NCI-H2171 (cell line): ENCODE measurements at places on chromosomes 7 and 10.

DNA sequence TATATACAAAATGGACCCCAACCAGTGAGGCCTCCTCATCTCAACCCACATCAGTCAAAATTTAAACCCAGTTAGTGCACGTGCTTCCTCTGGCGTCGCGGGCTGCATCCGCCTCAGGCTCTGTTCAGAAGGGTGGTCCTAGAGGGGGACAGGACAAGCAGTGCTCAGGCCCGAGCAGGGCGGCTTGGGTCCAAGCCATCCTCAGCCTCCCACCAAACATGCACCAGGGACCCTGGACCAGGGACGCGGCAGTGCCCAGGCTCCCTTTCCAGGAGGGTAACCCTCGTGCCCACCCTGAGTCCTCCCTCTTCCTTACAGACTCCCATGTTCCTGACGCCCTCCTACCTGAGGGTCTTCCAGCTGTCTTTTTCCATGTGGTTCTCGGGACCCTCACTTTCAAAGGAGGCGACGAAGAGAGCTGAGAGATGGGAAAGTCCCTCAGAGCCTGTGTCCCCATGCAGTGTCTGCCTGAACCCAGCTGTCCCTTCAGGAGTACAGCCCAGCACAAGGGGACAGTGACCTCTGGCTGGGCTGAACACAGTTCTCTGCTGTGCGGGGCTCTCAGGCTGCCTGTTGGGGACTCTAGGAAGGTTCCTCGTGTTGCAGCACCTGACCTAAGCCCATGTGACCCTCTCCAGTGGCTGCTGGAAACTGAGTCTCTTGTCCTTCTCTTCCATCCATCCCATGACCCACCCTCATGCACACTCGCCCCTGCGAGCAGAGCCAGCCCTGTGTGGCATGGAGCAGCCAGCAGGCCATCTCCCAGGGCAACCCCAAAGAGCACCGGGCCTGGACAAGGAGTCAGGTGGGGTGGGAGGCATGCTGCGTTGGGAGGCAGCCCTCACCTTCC is 58.1 kb downstream of the CSGALNACT2 start:
- no peak for DNase-seq

GRCh38 chr10:124636271-124636995 is 107.7 kb downstream of the FAM53B start:
- no peak for DNase-seq

GRCh38 chr10:29830531-29831512 is 196.1 kb upstream of the SVIL start:
- DNase-seq, result no peak

DNA sequence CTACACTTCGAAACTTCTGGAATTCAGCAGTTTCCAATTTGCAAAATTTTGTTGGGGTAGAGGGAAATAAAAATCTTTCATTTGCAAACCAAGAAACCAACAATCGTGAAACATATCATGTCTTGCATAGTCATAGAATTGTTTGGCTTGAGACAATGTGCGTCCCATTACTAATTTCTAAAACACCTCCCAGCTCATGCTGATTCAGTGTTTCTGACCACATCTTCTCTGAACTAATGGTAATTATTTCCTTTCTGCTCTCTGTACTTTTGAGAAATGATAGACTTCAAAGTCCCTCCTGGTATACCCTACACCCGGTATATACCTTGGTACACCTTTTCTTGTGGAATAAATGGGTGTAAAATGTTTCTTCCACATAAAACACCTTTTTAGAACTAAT is 41.8 kb upstream of the TSPAN13 start:
- no peak for DNase-seq

DNA sequence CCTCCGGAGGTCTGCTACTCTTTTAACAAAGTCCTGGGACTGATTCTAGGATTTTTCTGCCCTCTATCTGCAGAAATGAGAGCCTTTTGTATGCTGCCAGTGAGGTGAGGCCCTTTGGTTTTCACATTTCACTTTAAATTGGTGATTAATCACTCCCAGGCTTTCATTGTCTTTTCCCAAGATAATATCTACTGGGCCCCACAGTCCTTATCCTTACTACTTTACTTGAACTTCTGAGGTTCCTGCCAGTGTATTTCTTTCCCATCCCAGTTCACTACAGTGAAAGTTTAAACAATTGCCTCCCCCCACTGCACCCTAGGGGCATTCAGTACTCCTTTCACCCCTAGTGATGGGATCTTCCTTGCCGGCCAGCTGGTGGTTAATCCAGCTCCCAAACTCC is 127.4 kb upstream of the INHBA start:
- DNase-seq, result no peak

GRCh38 chr10:73868655-73869195 is 5.6 kb downstream of the CAMK2G start:
- no peak for DNase-seq

DNA sequence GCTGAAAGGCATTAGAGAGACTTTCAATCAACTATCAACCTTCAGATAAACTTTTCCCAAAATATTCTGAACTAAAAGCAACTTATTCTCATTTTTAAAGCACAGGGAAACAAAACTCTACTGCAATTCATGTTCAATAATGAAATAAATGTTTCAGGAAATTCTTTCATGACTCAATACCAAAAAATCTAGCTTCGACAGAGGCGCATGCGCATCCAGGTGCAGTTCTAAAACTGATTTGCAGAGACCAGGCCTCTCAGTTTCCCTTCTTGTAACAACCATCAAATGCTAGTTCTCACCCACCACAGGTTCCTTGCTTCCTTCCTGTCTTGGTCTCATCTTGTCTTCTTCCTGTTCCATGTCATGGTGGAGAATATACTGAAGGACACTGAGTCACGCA is 55.3 kb upstream of the NRBF2 start:
- DNase-seq, result no peak

GRCh38 chr10:75122505-75122904 is 11.0 kb downstream of the SAMD8 start:
- DNase-seq, result no peak

- DNase-seq, result no peak
These were observed 21.0 kb upstream of the DDX21 start for GRCh38 chr10:68934994-68935393.

GRCh38 chr10:78354101-78354500 is 320.4 kb downstream of the RPS24 start:
- DNase-seq, result no peak

- no peak for DNase-seq
These were observed 19.4 kb upstream of the AKR1C1 start for GRCh38 chr10:4943821-4944220.

GRCh38 chr10:67790534-67791408 is 47.2 kb downstream of the DNAJC12 start:
- DNase-seq, result no peak

DNA sequence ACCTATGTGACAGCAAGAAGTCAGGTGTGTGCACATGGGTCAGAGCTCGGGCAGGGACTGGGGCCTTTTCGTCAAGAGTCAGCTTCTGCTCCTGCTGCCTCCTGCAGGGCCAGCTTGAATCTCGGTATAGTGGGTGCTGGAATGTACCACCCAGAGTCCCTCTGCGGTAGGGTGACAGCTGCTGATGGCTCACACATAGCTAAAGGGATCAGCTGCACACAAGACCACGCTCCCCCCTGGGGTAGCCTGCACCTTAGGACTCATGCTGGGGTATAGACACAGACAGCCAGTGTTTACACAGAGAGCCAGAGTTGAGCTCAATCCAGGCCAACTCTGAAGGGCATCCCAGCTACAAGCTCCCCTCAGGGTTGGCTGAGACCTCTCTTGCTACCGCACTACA is 14.0 kb upstream of the COL13A1 start:
- no peak for DNase-seq

DNA sequence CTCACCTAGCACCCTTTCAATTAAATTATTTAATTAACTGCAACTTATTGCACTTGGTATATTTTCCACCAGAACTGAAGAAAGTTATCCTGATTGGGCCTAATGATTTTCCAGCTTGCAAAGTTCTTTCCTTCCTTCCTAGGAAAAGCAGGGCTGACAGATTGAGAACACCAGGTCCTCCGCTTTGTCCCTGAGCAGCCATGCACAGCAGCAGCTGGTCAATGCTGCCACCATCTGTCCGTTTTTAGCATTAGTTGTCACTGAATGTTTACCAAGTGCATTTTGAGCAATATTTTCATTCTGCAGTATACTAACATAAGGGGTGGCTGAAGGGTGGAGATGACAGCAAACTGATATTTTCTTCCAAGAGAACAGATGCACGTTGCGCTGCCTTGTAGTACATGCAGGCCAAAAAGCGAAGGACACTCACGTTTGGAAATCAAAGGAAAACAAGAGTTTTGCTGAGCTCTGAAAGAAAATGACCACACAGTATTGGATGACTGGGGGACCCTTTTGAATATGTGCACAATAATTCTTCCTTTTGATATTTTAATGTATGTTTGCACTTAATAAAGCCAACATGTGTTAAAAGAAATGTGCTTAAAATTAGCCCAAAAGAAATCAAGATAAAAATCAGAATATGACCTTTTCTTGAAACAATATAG is 248.8 kb upstream of the PTN start:
- peak; percentile 53 for DNase-seq

DNA sequence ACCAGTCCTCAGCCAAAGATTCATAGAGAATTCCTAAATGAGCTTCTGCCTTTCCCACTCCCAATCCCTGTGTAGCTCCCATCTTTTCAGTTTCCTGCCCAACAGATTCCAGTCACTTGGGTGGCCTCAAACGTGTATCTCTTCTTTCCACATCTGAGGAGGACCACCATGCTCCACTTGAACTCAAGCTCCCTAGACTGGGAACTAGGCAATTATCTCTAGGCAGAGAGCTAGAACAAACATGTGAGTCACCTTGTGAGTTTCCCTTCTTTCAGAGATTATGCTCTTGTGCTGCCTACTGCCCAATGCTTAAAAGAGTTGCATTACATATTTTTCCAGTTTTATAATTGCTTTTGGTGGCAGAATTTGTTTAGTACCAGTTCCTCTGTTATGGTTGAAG is 178.0 kb downstream of the MDFIC start:
- DNase-seq, result no peak

GRCh38 chr7:45708046-45708950 is 134.1 kb downstream of the ADCY1 start:
- no peak for DNase-seq

DNA sequence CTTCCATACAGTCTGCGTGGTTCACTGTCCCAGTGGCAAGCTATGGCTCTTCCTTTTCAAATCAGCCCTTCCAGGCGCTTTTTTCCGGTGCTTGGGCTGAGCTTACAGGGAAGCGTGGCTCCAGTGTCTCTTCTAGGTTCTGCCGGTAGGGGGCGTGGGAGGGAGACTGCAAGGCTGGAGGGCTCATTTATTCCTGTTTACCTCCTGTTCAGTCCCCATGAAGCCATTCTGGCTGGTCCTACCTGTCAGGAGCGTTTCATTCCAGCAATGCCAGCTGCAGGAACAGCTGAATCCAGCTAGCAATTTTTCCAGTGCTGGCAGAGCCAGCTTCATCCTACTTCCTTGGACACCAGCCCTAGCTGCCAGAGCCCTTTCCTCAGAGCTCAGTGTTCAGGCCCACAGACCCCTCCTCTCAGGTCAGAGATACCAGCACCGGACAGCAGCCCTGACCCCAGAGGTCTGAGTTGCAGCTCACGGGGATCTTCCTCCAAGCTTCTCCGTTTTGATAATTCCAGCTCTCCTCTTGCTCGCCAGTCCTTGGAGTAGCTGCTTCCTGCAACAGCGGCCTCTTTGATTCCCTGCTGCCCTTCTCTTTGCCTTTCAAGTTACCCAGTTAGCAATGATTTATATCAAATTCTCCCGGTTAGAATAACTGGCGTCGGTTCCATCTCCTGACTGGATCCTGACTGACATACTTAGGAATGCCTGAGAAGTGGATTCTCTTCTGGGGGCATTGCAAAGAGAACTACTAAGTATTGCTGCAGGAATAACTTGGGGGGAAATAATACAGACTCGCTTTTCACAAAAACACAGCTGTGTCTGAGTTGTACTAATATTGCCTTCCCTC is 129.8 kb downstream of the FRMD4A start:
- no peak for DNase-seq

- DNase-seq, result no peak
These were observed 222.0 kb downstream of the CTNNA3 start for GRCh38 chr10:67473850-67474633.

DNA sequence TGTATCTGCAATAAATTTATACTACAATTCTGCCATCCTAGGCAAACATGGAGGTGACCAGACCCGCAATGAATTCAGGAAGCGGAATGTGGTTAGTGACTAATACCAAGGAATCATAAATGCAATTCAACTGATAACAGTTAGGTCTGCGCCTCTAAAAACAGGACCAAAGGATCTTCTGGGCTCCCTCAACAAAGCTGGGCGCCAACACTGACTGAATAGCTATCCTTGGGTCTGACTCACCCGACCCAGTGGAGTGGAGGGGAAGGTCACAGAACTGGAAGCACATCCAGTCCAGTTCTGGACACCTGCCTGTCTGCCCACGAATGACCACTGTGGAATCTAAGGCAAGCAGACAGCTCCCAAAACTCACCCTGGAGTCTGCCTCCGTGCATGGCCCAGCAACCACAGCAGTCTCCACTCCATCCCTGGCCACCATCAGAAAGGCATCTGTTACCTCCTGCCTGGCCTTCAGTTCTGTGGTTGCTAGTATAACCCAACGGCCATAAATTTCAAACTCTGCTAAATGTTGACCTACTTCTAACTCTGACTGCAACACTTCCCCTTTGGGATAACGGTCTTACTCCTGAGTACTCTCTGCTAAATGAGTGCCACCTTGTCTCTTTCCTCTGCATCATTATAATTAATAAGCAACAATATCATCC is 43.0 kb upstream of the DLX6 start:
- DNase-seq, result no peak

DNA sequence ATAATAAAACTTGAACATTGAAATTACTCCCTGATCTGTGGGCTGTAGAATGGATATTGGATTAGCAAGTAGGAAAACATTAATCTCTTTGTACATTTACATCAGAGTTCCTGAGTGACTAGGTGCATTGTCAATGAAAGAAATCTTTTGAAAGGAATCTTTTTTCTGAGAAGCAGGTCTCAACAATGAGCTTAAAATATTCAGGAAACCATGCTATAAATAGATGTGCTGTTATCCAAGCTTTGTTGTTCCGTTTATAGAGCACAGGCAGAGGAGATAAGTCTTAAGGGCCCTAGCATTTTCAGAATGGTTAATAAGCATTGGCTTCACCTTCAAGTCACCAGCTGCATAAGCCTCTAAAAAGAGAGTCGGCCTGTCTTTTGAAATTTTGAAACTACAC is 41.3 kb upstream of the SLC16A12 start:
- DNase-seq, result no peak

DNA sequence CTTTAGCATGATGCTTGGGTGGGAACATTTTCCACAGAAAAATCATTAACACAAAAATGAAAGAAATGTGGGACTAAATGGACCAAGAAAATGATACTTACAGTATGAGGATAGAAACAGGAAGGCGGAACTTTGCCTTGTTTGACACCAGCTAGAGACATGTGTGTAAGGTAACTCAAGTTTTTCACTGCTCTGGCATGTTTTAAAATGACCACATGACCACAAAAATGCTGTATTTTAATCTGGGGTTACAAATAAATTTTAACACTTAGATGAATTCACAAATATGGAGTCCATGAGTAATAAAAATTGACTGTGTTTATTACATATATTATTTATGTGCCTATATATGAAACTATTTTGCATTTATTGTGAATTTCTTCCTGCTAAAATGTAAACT is 100.9 kb upstream of the PHYHIPL start:
- DNase-seq, result no peak

GRCh38 chr10:31803606-31804351 is 124.9 kb downstream of the ARHGAP12 start:
- DNase-seq, result no peak
